Cortex of kidney (tissue), 1 donor: ENCODE measurements at places on chromosomes 16 and 17.

GRCh38 chr16:58506241-58507194, 6.6 kb downstream of the NDRG4 start:
- no peak for DNase-seq

DNA sequence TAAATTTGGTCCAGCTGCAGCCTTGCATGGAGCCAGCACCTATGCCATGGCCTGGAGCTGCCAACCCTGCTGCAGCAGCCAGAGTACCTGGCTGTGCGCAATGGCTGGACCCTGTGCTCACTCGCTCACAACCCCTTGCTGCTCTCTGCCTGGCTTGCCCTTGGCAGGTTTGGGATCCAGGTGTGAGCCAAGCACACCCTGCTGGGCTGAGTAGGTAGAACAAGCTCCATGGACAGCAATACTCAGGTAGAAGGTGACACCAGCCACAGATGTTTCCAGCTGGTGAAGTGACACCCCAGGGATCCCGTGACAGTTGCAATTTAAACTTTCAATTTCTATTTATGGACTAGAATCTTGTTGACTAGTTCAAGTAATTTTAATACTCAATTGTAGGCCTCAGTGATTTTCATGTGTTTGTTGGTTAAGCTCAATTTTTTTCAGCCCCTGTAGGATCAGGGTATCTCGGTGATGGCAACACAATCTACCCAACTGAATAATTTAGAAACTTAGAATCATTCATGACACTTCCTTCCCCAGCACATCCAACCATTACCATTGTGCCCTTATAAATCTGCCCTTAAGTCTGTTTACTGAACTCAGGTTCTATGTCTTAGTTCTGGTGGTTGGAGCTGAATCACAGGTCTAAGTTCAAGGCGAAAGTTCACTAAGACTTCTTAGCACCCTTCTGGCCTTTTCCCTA, 480.0 kb downstream of the PMP22 start:
- DNase-seq, result no peak

- no peak for DNase-seq
These were observed 4.2 kb upstream of the ATXN7L3 start for GRCh38 chr17:44203731-44204440.

- no peak for DNase-seq
These were observed 9.9 kb upstream of the KDM8 start for GRCh38 chr16:27193300-27193990.

- no peak for DNase-seq
These were observed 987 bp downstream of the SLC16A5 start for GRCh38 chr17:75088465-75089417.

- DNase-seq, result no peak
These were observed 16.5 kb downstream of the SCNN1B start for GRCh38 chr16:23318639-23319038.

GRCh38 chr16:29849505-29849904, 13.5 kb downstream of the CDIPT start:
- no peak for DNase-seq

- no peak for DNase-seq
These were observed 73.2 kb upstream of the MRTFB start for GRCh38 chr16:13997933-13998332.

DNA sequence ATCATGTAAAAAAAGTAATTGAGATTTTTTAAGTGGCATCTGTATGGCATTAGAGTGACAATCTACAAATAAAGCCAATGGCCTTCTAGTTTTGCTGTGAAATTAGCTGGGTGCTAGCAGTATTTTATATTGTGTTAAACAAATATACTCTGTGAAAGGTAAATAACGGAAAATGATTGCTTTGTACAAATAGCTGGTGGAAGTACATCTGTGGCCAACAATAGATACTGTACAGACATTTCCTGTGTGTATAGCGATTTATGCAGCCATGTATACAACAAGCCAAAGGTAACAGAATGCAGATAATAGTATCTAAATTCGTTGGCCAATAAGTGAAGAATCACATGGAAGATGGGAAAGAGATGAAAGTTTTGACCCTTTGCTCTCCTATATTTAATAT, 26.6 kb downstream of the IQCK start:
- no peak for DNase-seq

DNA sequence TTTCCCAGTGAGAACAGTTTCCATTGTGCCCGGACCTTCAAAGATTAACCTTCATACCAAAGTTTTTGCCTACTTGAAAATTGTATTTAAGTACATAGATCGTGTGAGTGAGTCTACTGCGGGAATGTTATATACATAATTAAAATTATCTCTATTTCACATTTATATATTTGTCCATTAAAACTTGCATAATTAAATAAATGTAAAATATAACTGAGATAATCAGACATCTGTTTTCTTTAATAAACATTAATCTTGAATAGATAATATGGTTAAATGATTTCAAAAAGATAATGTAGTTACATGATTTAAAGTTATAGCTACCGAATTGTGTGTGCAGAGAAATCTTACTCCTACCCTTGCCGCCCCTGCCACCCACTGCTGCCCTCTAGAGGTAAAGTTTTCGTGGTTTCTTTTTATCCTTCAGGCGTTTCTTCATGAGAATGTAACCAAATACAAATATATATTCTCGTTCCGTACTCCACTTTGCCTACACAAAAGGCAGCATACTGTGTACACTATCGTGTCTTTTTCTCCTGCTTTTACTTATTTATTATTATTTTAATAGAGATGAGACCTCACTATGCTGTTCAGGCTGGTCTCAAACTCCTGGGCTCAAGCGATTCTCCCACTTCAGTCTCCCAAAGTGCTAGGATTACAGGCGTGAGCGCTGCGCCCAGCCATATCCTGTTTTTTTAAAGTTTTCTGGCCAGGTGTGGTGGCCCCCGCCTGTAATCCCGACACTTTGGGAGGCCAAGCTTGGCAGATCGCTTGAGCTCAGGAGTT, 35.6 kb downstream of the RPA1 start:
- DNase-seq, result no peak

DNA sequence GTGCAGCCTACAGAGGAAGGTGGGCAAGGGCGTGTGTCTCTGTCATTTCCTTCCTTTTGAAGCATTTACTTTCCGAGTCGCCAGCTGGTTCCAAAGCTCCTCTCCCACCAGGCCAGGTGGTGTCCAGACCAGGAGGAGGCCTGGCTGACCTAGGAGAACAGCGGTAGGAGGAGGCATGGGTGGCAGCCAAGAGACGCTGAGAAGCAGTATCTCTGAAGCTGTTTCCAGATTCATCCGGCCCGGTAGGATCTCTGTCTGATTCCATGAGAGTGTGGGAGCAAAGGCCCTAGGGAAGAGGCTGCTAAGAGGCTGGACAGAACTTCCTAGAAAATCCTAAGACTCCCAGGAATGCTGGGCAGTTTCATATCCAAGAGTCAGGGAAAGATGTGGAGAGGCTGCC, 20.3 kb downstream of the MEOX1 start:
- DNase-seq, result no peak

- no peak for DNase-seq
These were observed 40.1 kb downstream of the NOS2 start for GRCh38 chr17:27760069-27760885.

- no peak for DNase-seq
These were observed 27.0 kb downstream of the WNT3 start for GRCh38 chr17:46791531-46791930.

- no peak for DNase-seq
These were observed 40.9 kb downstream of the FBXL20 start for GRCh38 chr17:39360537-39360936.

GRCh38 chr16:54385141-54385540, 98.6 kb upstream of the IRX3 start:
- DNase-seq, result no peak

- DNase-seq, result no peak
These were observed 7.2 kb upstream of the PDK2 start for GRCh38 chr17:50087912-50088405.

- no peak for DNase-seq
These were observed 3.4 kb upstream of the MMD start for GRCh38 chr17:55424893-55425540.

DNA sequence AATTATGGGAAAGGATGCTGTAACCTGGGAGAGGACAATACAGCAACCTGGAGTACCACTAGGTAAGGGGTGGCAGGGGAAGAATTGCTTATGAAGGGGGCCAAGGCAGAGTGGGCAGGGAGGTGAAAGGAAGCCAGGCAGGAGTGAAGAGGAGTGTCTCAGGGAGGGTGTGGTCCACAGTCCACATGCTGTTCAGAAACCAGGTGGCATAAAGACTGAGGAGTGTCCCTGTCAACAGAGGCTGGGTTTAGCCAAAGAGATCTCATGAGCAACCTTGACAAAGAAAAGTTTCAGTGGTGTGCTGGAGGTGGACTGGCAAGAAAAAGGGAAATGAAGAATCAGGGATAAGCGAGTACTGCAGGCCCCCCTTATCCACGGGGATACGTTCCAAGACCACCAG, 88.4 kb downstream of the SPACA3 start:
- no peak for DNase-seq

- DNase-seq, result no peak
These were observed 35.4 kb downstream of the SYCE1L start for GRCh38 chr16:77234611-77235010.

DNA sequence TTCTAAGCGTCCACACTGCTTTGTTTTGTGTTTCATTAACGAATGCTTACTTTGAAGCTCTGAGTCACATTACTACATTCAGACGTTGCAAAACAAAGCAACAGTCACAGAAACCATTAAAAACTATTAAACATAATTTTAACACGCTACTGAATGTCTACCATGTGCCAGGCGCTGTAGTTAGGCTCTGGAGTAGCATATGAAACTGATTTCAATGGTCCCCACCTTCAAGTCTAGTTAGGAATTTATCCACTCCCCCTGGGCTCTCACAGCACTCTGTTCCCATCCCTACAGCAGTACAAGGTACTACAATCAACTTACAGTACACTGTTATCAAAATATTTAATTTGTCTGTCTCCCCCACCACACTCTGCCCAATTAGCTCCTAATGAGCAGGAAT, 631 bp downstream of the UTP6 start:
- DNase-seq, result no peak

GRCh38 chr16:1773703-1774447, 941 bp upstream of the MRPS34 start:
- DNase-seq, result no peak

DNA sequence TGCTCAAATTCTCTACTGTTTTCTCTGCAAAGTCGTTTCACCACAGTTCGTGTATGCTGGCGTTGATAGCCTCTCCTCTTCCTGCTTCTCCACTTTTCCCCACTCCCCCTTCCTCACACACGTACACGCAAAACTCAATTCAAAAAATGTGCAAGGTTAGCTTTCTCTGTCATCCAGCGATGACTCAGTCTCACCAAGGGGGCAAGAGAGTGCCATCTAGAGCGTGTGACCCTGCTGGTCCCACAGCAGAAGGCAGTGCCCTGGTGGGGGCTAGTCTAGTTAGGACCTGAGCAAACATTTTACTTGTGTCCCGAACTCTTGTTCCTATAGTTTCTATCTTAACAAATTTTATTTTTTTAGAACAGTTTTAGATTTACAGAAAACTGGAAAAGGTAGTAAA, 121.2 kb upstream of the CHMP6 start:
- DNase-seq, result no peak

DNA sequence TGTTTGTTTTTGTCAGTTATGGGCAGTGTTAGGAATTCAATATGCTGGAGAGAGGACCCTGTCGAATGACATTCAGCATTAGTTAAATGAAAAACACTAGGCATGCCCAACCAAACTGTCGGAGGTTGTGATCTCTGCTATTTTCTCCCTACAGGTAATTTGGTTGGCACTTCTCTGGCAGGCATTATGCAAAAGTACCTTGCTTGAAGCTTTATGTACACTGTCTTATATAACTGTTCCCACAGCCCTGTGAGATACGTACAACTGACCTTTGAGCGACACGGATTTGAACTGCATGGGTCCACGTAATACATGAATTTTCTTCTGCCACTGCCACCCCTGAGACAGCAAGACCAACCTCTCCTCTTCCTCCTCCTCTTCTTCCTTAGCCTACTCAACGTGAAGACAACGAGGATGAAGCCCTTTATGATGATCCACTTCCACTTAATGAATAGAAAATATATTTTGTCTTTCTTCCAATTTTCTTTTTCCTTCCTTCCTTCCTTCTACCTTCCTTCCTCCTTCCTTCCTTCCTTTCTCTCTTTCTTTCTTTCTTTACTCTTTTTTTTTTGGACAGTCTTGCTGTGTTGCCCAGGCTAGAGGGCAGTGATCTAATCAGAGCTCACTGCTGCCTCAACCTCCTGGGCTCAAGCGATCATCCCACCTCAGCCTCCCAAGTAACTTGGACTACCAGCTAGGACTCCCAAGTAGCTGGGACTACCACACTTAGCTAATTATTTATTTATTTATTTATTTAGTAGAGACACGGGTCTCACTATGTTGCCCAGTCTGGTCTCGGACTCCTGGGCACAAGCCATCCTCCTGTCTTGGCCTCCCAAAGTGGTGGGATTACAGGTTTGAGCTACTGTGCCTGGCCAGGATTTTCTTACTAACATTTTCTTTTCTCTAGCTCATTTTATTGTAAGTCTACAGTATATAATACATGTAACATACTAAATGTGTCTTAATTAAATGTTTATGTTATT, 77.3 kb downstream of the WIPI1 start:
- no peak for DNase-seq

GRCh38 chr16:16025214-16025968, 76.0 kb downstream of the ABCC1 start:
- no peak for DNase-seq

DNA sequence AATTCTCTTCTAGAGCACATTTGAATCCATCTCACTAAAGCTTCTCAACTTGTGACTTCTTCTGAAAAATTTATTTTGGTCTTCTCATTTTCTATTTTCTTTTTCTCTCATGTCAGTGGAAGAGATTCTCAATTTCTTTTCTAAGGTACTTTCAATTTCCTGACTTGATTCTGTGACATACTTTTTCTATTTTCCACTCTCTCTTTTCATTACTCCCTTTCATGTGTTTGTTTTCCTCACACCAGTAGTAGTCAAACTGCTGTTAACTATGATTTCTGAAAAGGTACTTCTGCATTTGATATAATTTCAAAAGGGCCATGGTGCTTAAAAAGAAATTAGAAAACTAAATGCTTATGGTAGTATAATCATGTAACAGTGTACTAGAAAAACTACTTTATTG, 41.9 kb downstream of the NFAT5 start:
- no peak for DNase-seq

DNA sequence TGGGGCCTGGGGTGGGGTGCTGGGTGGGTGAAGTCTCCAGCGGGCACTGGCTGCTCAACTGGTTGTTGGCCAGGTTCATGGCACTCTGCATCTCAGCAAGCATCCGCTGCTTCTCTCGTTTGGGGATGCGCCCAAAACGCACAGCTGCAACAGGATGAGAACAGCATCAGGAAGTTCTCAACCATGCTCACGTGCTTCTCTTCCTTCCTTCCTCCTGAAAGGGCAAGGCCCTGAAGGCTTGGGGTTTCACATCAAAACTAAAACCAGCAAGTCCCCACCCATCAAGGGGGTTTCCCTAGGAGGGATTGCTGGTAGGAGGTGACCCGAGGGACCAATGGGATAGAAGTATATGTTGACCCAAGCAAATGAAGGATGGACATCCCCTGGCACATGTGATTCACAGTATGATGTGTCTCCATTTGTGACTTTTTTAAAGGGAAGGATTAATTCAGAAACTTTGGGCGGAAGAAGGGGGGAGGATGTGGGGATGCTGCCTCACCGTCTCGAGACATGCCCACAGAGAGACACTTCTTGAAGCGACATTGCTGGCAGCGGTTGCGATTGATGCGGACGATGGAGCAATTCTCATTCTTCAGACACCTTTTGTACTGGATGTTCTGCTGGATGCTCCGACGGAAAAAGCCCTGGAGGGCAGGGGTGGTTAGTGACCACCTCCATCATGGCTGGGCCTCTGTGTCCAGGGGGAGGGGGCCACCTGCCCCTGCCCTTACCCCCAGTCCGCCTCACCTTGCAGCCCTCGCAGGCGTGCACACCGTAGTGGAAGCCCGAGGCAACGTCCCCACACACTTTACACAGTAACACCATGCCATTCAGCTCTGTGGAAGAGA, 4.2 kb downstream of the NR1D1 start:
- no peak for DNase-seq
